ENCODE measurements at places on chromosomes 6 and 20. TPM values are rescaled to one million over a fixed set of nuclear protein-coding genes. Genes with fewer than 3 reads are reported as not detected.

Gene SMOC2
- not detected for total RNA-seq

DNA sequence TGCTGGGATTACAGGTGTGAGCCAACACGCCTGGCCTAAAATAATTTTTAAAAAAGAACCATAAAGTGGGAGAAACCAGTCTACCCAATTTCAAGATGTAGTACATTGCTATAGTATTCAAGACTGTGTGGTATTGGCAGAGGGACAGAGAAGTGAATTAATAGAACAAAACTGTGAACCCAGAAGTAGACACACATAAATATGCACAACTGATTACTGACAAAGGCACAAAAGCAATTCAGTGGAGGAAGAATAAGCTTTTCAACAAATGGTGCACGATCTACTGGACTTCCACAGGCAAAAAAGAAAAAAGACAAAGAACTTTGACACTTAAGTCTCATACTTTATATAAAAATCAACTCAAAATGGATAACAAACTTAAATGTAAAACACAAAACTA is 15.5 kb downstream of the ZBTB2 start:
- no peak for DNase-seq

- DNase-seq, result no peak
These were observed 162.2 kb downstream of the TBXT start for GRCh38 chr6:166005401-166005943.

Gene GRIK2
- total RNA-seq, result not detected

DNA sequence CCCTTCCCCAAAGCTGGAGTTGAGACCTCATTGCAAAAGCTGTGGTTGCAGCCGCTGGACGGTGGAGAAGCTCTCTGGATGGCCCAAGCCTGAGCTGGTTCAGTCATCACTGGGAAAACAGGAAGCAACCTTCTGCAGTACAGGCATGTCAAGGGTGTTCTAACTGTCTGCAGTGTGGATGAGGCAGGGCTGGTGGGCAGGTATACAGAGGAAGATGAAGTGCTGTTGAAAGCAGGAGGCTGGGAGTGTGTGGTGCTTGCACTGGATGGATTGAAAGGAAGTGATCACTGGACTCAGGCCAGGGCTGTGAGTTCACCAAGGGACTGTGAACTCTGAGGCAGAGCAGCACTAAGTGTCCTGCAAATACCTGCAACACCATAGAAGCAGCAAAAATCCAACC is 89.0 kb upstream of the NOX3 start:
- DNase-seq, result no peak

Gene TTLL9
- total RNA-seq, result not detected

Gene SYTL3
- total RNA-seq, result 246 TPM

GRCh38 chr20:10513931-10514575 is 78.9 kb downstream of the SLX4IP start:
- no peak for DNase-seq

All from natural killer cell treated with Interleukin-12 subunit alpha and Interleukin-12 subunit beta and Interleukin-15 and Interleukin-18, amount 100 ng/mL, for 72 hours (primary cell).